Sigmoid colon (tissue), 7 donors: ENCODE measurements at places on chromosomes 6 and 20.

DNA sequence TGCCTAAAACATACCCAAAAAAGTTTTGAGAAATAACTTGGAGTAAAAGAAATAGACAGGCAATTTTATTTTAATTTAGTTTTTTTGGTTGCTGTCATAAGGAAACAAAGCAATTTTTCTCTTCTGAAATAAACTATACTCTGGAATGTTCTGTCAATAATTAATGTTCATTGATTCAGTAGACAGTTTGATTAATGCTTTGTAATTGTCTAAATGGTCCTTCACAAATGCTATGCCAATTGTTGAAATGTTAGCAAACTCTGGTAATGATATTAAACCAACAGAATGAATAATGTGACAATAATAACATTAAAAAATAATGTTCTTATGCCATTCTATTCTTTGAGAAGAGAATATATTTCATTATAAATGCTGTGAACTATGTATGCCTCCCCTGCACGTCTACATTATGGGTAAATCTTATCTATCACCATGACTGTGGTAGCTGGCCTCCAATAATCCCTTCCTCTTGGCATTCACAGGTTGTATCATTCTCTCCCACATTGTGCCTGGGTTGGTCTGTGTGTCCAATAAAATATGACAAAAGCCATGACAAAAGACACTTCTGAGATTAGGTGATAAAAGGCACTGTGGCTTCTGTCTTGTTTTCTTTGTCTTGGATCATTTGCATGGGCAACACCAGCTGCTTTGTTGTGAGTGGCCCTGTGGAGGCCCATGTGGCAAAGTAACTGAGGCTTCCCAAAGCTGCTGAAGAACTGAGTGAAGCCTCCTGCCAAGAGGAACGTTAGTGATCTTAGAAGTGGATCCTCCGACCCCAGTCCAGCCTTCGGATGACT lies 25.1 kb downstream of the IL20RA start:
- DNase-seq: no peak

DNA sequence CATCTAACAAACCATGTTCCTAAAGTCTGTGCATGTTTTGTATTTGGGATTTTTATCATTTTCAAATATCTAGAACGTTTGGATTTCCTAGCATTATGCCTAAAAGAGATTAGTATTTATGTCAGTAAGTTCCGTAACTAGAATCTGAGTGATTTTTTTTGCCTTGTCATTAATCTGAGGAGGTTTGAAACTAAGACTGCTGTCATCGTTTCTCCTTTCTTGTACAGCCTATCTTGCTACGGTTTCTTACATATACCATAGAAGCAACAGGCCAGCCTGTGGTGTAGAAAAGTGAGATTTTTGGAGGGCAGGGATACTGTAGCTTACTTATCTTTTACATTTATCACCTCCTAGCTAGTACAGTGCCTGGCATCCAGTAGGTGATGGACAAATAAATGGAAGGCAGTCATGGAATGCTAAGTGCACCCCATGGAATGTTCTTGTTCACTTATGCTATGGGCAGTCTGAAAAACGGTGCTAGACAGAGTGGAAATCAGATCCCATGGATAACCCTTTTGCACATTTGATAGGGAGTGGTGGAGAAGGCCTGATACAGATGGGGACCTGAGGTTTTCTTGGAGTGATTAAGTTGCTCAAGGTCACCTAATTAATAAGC lies 93.9 kb downstream of the ARID1B start:
- DNase-seq: no peak

DNA sequence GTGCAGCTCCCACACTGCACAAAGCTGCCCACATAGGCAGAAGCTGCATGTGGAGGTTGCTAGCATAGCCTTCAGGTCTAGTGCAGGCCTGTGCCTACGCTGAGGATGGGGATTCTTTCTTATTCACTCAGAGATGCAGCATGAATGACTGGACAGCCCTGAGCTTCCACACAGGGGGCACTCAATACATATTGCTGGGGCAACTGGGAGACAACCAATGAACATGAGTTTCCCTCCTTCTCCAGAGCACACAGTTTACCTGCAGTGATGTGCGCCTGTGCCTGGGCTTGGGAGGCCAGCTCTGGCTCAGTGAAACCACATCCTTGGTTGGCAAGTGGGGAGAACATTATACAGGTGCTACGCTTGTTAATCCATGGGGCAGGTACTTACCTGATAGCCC lies 389.9 kb downstream of the RNGTT start:
- DNase-seq: no peak

DNA sequence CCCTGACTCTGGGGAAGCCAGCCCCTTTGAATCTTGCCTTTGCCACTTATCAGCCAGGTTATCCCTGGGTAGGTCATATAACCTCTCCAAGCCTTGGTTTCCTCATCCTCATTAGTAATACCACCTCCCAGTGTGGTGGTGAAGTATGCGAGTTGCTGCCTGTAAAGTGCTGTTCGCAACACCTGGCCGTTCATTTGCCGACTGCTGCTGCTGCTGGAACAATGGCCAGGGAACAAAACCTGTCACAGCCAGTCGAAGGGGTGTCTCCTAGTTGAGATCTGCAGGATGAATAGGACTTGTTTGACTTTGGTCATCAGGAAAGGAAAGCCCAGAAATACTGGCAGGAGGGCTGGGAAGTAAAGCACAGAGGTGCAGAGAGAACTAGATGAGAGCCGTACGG lies 6.1 kb downstream of the MANBAL start:
- DNase-seq: no peak
